ENCODE measurements at places on chromosomes 2 and 18. TPM values are rescaled to one million over a fixed set of nuclear protein-coding genes. Genes with fewer than 3 reads are reported as not detected.

NT5C1B gene
- total RNA-seq = not detected

SLC38A11 gene
- total RNA-seq = not detected

GRCh38 chr18:1846640-1847039 lies 724.7 kb downstream of the METTL4 start:
- DNase-seq = no peak
- H3K36me3 ChIP-seq = no peaks in the 10 kb centered on the region
- no peak overlapping the region for H3K27ac ChIP-seq
- H3K27me3 ChIP-seq = no peaks in the 10 kb centered on the region
- no peak overlapping the region for H3K4me3 ChIP-seq

- no peak overlapping the region for H3K27ac ChIP-seq
- H3K4me3 ChIP-seq = no peak overlapping the region
These were observed 6.2 kb downstream of the STRN start for GRCh38 chr2:36960005-36960675.

- H3K36me3 ChIP-seq = no peaks in the 10 kb centered on the region
- no peak for DNase-seq
- H3K27ac ChIP-seq = no peak overlapping the region
These were observed 110.3 kb upstream of the ST6GAL2 start for GRCh38 chr2:106996171-106996769.

DNA sequence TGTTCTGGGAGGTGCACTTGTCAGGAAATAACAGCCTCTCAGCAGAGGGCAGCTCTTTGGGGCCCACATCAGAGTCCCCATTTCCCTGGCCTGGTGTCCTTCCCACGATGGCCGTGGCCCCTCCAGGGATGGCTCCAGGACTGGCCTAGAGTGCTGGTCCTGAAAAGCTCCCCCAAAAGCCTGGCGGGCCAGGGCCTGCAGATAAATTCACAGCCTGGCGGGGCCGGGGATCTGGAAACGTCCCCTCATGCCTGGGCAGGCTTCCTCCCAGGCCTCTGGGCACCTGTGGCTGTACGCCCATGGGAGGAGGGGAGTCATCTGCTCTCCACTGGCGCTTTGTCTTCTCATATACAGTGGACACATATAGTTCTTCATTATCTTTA lies 52.6 kb upstream of the HS6ST1 start:
- no peaks in the 10 kb centered on the region for H3K27me3 ChIP-seq
- H3K4me3 ChIP-seq = no peak overlapping the region
- no peaks in the 10 kb centered on the region for H3K4me1 ChIP-seq
- peaks cover 2% of the 10 kb centered on the region for H3K36me3 ChIP-seq

- no peaks in the 10 kb centered on the region for H3K36me3 ChIP-seq
- H3K27me3 ChIP-seq = no peaks in the 10 kb centered on the region
- no peak for DNase-seq
- no peak overlapping the region for H3K4me3 ChIP-seq
These were observed 12.3 kb downstream of the SCTR start for GRCh38 chr2:119511989-119512388.

- peak; percentile 45 for DNase-seq
- H3K4me1 ChIP-seq = no peaks in the 10 kb centered on the region
- no peaks in the 10 kb centered on the region for H3K27me3 ChIP-seq
- peak overlapping the region; percentile 94 for H3K4me3 ChIP-seq
These were observed 1.9 kb downstream of the MCFD2 start for GRCh38 chr2:46913471-46914381.

GRCh38 chr2:23477392-23477791 lies 92.4 kb downstream of the KLHL29 start:
- peaks cover 10% of the 10 kb centered on the region for H3K4me1 ChIP-seq
- H3K36me3 ChIP-seq = no peaks in the 10 kb centered on the region
- H3K27ac ChIP-seq = no peak overlapping the region
- DNase-seq = no peak
- no peak overlapping the region for H3K4me3 ChIP-seq
- H3K27me3 ChIP-seq = no peaks in the 10 kb centered on the region

DNA sequence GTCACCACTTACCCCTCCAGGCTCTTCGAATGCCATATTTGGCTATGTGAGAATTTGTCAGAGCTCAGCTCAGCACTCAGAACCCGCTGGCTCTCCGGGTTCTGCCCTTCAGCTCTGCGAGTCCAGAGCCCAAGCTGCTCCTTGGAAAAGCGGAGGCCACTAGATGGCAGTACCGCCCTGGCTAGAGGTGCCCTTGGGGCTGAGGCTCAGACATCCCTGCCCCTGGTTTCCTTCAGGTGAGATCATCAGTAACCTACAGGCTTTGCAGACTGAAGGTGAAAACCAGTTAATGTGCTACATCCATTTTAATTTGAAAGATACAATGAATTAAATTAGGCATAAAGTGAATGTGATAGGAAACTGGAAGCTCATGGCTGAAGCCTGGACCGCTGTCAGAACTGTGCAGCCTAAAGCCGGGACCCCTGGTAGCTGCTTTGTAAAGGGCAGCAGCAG lies 285.6 kb downstream of the AGAP1 start:
- H3K36me3 ChIP-seq = no peaks in the 10 kb centered on the region
- no peak overlapping the region for H3K27ac ChIP-seq
- DNase-seq = peak; percentile 90
- H3K4me1 ChIP-seq = peaks cover 2% of the 10 kb centered on the region
- no peak overlapping the region for H3K4me3 ChIP-seq

DNA sequence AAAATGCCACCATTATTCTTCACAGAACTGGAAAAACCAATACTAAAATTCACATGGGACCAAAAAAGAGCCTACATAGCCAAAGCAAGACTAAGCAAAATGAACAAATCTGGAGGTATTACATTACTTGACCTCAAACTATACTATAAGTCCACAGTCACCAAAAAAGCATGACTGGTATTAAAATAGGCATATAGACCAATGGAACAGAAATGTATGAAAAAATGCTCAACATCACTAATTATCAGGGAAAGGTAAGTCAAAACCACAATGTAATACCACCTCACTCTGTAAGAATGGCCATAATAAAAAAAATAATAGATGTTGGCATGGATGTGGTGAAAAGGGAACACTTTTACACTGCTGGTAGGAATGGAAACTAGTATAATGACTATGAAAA lies 158.6 kb downstream of the CDH2 start:
- no peak overlapping the region for H3K27ac ChIP-seq
- H3K4me3 ChIP-seq = no peak overlapping the region
- no peaks in the 10 kb centered on the region for H3K27me3 ChIP-seq

- no peaks in the 10 kb centered on the region for H3K36me3 ChIP-seq
- no peak overlapping the region for H3K4me3 ChIP-seq
- H3K27me3 ChIP-seq = no peaks in the 10 kb centered on the region
These were observed 2.9 kb upstream of the SFXN5 start for GRCh38 chr2:73074110-73075069.

DNA sequence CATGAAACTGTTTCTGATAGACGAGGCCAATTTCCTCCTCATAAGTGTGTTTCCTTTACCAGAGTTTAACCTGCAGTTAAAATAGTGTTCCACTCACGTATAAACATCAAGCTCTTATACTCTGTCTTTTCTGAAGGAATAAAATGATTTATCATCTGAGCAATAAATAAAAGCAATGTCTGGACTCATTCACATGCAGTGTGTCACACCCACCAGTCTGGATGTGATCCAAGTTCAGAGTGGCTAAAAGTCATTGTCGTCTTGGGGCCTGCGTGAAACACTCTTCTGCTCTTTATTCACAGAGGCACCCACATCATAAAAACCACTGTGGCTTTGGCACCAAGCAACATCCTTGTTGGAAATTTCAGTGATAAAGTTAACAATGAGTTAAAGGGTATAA lies 19.5 kb upstream of the SLC9A4 start:
- H3K27me3 ChIP-seq = no peaks in the 10 kb centered on the region
- DNase-seq = no peak
- no peaks in the 10 kb centered on the region for H3K36me3 ChIP-seq
- H3K4me1 ChIP-seq = no peaks in the 10 kb centered on the region
- H3K27ac ChIP-seq = no peak overlapping the region
- no peak overlapping the region for H3K4me3 ChIP-seq

DNA sequence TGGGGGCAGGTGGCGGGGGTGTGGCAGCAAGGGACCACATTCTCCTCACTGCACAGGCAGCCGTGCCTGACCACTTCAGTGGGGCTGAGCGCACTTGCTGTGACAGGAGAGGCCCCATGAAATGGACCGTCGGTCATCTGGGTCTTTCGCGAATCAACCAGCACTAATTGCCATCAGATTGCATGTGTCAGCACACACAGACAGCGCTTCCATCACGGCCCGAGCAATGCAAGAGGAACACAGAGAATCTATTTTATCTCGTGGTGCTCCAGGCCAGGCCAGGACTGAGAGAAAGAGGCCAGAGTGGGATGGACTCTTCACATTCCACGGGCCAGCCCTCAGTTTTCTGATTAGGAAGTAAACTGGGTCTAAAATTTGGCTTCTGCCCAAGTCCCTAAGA lies 87.0 kb downstream of the EIPR1 start:
- no peak overlapping the region for H3K27ac ChIP-seq
- peaks cover 10% of the 10 kb centered on the region for H3K36me3 ChIP-seq
- H3K27me3 ChIP-seq = no peaks in the 10 kb centered on the region
- no peak overlapping the region for H3K4me3 ChIP-seq
- DNase-seq = no peak
